Mesothelial cell of epicardium (in vitro differentiated cells): ENCODE measurements at places on chromosomes 12 and 14. TPM values are rescaled to one million over a fixed set of nuclear protein-coding genes. Genes with fewer than 3 reads are reported as not detected.

DNA sequence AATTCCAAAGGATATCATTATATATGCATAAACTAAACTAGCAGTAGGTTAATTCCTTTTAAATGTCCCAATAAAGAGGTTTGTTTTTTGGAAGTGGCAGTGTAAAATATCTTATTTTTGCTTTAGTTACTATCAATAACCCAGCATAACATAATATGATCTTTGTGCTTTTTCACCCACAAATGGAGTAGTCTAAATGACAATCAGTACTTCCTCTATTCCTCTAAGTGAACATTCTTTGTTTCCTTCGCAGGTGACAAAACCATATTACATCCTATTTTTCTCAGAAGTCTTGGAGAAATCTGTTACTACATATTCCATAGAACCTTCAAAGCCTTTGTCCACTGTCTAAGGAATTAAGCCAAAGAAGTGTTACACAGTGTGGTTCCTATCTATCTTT, 62.5 kb downstream of the MED13L start:
- H3K27me3 ChIP-seq, result no peaks in the 10 kb centered on the region
- peaks cover 31% of the 10 kb centered on the region for H3K4me1 ChIP-seq
- no peaks in the 10 kb centered on the region for H3K36me3 ChIP-seq
- no peak for DNase-seq

DNA sequence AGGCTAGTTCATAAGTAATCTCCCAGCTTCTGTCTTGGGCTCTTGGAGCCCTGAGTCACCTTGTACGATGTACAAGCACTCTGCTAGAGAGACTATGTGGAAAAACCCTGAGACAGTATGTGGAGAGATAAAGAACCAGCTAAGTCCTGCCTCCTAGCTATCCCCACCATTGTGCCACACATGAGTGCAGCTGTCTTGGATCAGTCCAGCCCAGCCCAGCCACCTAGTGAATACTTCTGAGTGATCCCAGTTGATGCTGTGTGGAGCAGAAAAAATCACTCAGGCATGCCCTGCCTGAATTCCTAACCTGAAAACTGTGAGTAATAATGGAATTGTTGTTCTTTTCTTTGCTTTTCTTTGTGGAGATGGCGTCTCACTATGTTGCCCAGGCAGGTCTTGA, 5.1 kb upstream of the SERPINA6 start:
- no peak overlapping the region for H3K4me3 ChIP-seq
- no peaks in the 10 kb centered on the region for H3K4me1 ChIP-seq
- DNase-seq, result no peak

DNA sequence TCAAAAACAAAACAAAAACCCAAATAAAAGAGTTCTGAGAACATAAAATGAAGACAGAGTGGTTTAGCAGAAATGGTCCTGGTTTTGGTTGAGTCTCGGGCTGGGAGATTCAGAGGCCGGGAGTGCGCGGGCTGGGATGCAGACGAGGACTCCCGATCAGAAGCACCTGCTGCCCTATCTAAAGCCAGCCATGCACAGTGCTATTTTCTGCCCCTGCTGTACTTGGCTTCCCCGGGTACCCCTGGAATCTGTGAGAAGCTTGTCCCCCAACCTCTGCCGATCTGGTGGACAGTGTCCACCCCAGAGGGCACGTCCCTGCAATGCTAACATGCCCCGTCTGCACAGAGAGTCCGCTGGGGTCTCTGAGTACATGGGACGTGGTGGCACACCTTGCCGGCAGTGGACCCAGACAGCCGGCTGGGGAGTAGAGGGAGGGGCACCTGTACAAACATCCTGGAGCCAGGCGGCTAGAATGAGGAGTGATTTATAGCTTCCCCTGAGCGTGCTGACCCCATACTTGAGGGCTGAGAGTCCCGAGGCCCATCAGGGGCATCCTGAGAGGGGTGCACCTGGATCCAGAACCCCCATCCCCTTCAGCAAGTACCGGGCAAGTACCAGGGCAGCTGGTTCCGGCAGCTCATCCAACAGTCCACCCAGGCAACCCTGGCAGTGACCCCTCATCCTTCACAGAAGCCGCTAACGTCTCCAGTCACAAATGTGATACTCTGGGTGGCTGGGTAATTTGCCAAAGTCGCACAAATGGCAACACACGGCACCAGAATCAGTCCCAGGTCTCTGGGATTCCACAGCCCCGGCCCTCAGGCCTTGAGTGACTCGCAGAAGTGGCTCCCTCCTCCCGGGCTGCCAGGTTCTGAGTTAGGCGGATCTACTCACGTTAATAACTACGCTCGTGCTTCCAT, 37.1 kb downstream of the CHGA start:
- H3K27me3 ChIP-seq, result no peaks in the 10 kb centered on the region
- no peak overlapping the region for H3K27ac ChIP-seq
- H3K4me3 ChIP-seq, result no peak overlapping the region
- H3K4me1 ChIP-seq, result peaks cover 14% of the 10 kb centered on the region
- peaks cover 7% of the 10 kb centered on the region for H3K36me3 ChIP-seq
- DNase-seq, result no peak

GRCh38 chr12:76244300-76244699, 103.9 kb downstream of the BBS10 start:
- H3K36me3 ChIP-seq, result no peaks in the 10 kb centered on the region
- DNase-seq, result no peak
- H3K27ac ChIP-seq, result no peak overlapping the region

DNA sequence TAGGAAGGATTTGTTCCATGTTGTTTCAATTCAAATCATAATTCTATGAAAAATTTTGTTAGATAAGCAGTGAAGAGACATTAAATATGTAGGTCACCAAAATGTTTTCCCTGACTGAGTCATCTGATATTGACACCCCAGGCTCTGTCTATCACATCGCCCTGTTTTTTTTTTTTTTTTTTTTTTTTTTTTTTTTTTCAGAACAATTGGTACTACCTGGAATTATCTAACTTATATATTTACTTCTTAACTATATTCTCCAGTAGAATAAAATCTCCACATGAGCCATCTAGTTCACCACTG, 97.8 kb upstream of the KRAS start:
- no peaks in the 10 kb centered on the region for H3K27me3 ChIP-seq
- H3K4me3 ChIP-seq, result no peak overlapping the region
- peaks cover 21% of the 10 kb centered on the region for H3K4me1 ChIP-seq
- DNase-seq, result no peak
- no peaks in the 10 kb centered on the region for H3K36me3 ChIP-seq

DNA sequence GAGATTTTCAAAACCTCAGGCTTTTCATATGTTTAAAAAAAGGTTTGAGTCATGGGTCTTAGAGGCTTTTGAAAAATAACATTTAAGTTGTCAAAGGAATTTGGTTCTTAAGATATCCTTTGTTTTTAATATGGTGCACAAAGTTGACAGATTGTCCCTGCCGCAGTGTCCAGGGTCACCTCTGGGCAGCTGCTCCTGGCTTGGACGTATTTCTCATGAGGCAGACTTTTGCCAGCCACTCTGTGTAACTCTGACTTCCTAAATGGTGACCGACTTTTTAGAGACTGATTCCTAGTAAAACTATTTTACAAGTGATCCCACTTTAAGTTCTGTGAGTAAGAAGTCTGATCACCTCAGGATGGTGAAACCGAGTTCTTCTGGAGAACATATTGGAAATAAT, 27.5 kb downstream of the XRCC3 start:
- H3K4me3 ChIP-seq, result no peak overlapping the region
- no peaks in the 10 kb centered on the region for H3K27me3 ChIP-seq
- DNase-seq, result no peak
- H3K27ac ChIP-seq, result no peak overlapping the region
- H3K4me1 ChIP-seq, result no peaks in the 10 kb centered on the region

DNA sequence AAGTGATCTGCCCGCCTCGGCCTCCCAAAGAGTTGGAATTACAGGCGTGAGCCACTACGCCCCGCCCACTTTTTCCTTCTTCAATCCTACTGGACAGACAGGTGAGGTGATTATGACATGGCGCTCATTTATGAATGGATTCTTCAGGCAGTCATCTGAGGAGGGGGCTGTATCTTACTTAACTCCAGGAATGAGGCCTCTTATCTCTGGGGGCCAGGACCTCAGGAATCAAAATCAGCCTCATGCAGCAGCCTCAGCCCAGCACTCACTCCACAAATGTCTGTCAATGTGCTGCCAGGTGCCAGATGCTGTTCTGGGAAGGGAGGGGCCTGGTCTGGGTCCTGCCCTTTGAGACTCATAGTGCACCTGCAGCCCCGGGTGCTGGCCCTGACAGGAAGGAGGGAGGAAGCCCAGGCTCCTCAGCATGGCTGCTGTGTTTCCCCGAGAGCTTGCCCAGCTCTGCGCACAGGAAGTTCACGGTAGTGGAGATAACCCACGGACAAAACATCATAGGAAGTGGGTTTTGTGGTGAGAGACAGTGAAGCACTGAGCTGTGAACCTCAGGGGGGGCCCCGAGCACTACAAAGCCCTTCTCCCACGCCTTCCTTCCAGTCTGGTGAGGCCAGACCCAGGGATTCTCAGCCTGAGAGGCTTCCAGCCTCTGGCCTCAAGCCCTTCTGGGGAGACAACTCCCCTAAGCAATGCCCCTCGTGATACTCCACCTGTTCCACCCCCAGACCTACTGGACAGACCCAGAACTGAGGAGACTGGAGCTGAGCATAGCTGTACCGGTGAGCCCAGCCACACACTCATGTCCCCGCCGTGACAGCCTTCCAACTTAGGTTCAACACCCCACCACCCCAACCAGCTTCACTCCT, 22.3 kb downstream of the GALNT6 start:
- peaks cover 3% of the 10 kb centered on the region for H3K36me3 ChIP-seq
- H3K4me1 ChIP-seq, result peaks cover 31% of the 10 kb centered on the region
- no peaks in the 10 kb centered on the region for H3K27me3 ChIP-seq

DNA sequence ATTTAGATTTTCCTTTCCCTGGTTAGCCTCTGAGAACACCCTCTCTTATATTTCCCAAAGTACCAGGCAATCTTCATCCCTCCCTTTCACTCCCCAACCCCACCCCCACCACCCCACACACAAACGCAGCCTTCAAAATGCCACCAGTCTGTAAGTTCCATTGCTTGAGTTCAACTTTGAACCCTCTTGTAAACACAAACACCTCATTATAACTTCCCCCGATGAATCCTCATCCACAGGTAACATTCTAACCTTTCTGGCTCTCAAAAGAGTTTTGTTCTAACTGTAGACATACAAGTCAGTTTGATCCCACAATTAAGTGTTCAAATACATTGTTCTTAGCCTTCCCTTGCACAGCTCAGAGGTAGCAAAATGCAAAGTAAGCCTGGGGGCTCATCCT, 199.4 kb upstream of the FOXN3 start:
- peak overlapping the region; percentile 88 for H3K4me3 ChIP-seq
- H3K4me1 ChIP-seq, result peaks cover 54% of the 10 kb centered on the region
- peaks cover 1% of the 10 kb centered on the region for H3K36me3 ChIP-seq
- H3K27ac ChIP-seq, result peak overlapping the region; percentile 57

- H3K27me3 ChIP-seq, result no peaks in the 10 kb centered on the region
- peaks cover 10% of the 10 kb centered on the region for H3K4me1 ChIP-seq
- no peak for DNase-seq
- peaks cover 1% of the 10 kb centered on the region for H3K36me3 ChIP-seq
- H3K27ac ChIP-seq, result no peak overlapping the region
- no peak overlapping the region for H3K4me3 ChIP-seq
These were observed 36.0 kb downstream of the DHRS2 start for GRCh38 chr14:23672200-23672599.

CLIP1 gene
- 58.9 to 65.2 TPM (median 61.9 TPM) in 3 replicates for total RNA-seq
